Midbrain (tissue), 1 donor: ENCODE measurements at places on chromosomes 11 and 22.

DNA sequence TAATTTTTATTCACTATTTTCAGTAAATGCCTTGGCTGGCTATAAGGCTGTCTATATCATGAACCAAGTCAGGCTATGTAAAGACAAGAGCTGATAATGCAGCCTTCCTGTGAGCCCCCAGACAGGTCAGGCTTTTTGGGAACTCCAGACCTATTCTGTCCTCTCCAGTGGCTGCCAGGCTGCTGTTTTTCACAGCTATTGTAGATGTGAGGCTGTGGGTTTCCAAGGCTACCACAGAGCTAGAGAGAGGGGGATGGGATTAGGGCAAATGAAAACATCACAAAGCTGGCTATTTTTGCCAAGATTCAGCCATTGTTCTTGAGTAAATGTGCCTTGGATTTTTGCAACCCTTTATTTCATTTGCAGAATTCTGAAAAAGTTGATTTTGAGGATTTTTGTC lies 55.7 kb upstream of the SORL1-AS1 start:
- peak; percentile 78 for DNase-seq

- no peak for DNase-seq
Measured at GRCh38 chr11:11968511-11969280, 39.7 kb downstream of the DKK3 start.

DNA sequence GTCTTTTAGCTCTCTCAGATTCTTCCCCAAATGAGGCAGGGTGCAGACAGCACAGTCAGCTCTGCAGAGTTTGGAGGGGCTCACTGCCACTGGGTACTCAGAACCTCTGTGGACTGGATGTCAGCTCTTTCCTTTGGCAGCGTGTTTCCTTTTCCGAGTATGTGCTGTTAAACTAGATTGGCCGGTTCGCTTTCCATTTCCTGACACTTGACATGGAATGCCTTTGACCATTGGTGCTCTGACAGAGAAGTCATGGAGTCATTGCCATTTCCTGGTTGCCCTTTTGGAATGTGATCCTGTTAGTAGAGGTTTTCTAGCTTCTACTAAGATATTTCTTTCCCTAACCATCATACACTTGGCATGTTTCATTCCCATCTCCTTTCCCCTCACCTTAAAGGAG lies 86.7 kb downstream of the SWAP70 start:
- DNase-seq: no peak

GRCh38 chr22:30654361-30654760 lies 13.3 kb downstream of the DUSP18 start:
- no peak for DNase-seq

- DNase-seq: no peak
Measured at GRCh38 chr11:35287344-35287890, 131.9 kb downstream of the SLC1A2 start.
